Hindlimb muscle (tissue), 1 donor: ENCODE measurements at places on chromosomes 5 and 9. TPM values are rescaled to one million over a fixed set of nuclear protein-coding genes. Genes with fewer than 3 reads are reported as not detected.
A peak's percentile ranks its signal among the peaks of the same experiment; 100 is the strongest.

TRIM52 gene
- 17.9 TPM for polyA plus RNA-seq

HAND1 gene
- not detected for polyA plus RNA-seq

PURA gene
- 11.0 TPM for polyA plus RNA-seq

GDNF gene
- polyA plus RNA-seq = 1.9 TPM

SNAPC4 gene
- 7.8 TPM for polyA plus RNA-seq

IL17B gene
- 297 TPM for polyA plus RNA-seq

SLC36A2 gene
- 0.49 TPM for polyA plus RNA-seq

DNA sequence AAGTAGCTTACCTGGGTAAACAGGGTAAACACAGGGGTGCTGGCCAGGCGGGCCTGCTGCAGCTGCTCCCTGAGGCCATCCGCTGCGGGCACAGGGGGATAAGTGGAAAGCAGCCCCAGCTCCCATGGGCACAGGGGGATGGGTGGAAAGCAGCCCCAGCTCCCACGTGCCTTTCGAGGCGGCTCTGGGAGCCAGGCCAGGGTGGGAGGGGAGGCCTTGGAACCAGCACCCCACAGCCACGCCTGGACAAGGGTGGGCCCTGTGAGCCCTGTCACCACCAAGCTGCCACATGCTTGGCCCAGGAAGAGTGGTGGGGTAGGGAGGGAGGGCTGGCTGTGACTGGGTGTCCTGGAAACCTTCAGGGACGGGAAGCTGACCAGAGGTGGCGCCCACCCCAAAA, 7.8 kb upstream of the CARD9 start:
- DNase-seq = no peak

- no peak for DNase-seq
Observed at GRCh38 chr9:126049088-126049487, 277.5 kb upstream of the MVB12B start.

GRCh38 chr5:149294872-149295829, 23.5 kb downstream of the AFAP1L1 start:
- no peak for DNase-seq

DNA sequence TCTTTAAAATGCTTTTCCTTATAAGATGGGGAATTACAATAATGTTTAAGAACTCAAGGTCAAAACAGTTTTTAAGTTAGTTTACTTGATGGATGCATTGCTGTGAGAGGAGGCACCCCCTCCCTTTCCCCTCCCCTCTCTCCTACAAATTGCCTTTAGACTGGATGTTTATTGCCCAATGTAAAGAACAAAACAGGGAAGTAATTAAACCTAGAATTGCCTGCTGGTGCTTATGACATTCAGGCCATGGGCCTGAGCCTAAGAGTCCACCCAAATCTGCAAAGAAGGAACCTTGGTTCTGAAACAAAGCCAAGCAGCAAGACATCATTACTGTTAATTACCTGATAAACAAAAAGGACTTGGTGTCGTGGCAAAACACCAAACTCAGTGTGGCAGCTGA, 630.3 kb downstream of the ISL1 start:
- DNase-seq = no peak

GRCh38 chr5:149207831-149208230, 63.8 kb upstream of the AFAP1L1 start:
- no peak for DNase-seq

GRCh38 chr5:83322273-83322924, 149.1 kb upstream of the VCAN start:
- no peak for DNase-seq

DNA sequence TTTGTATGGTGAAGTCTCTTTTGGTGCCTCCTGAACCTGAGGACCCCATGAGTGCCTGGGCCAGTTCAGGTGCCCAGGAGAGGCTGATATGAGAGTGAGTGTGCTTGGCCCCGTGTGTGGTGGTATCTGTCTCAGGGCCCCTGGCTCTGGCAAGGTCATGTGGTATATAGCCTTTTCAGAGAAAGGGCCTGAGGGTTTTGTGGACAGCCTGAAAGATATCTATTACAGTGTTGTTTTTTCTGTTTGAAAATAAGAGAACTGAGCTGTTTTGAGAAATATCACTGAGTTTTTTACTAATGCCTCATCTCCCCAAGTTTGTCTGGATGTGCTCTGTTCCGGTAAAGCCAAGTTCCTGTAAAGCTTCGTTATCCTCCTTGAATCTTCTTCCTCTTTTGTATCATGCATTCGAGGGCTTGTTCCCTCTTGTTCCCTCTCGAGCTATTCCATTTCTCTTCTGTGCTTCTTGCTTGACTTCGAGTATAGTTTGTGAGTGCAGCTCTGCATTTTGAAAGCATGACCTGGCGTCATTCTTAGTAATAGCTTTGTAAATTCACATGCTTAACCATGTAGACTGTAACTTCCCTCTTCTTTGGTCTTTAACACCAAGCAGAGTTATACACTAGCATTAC, 122.3 kb downstream of the MAST4 start:
- DNase-seq = no peak

DNA sequence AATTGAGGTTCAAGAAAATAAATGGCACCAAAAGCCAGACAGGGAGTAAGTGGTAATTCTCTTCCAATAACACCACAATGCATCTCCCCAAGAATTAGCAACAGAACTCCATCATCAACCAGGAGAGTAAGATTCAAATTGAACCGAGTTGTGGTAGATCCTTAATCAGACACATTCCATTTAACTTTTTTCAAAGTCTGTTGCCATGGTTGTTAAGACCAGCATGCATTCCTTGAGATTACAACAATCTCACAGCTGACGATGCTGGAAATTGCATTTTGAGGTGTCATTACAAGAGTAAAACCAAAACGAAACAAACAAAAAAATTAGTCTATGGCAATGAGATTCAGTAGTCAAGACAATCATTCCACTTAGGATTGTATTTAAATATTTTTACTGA, 78.9 kb upstream of the ZNF462 start:
- no peak for DNase-seq

- no peak for DNase-seq
Observed at GRCh38 chr9:91844190-91844589, 105.8 kb downstream of the ROR2 start.

DNA sequence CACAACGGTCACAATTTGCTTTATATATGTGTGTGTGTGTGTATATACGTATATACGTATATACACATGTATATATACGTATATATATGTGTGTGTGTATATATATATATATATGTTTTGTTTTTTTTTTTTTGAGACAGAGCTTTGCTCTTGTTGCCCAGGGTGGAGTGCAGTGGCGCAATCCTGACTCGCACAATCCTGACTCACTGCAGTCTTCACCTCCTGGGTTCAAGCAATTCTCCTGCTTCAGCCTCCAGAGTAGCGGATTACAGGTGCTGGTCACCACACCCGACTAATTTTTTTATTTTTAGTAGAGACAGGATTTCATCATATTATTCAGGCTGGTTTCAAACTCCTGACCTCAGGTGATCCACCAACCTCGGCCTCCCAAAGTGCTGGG, 3.1 kb downstream of the RNF38 start:
- no peak for DNase-seq

DNA sequence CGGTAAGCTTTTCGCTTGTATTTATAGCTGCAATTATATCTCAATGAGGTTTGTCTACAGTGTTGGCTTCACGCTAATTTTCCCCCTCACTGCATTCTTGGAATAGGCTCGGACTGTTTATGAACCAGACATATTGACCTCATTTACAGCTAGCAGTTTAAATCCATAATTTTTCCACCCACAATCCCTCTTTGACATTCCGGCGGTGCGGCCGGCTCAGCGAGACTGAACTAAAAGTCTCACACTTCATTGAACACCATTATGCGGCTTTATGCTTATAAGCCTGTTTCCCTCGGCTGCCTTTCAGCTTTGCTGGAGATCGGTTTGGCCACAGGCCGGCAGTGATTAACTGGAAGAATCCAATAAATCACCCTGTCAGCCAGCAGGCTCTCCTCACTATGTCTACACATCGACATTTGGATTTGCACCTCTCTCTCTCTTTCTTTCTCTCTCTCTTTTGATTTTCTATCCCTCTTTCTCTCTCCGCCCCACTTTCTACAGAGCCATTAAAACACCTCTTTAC, 315.0 kb upstream of the TLE4 start:
- DNase-seq = peak; percentile 11

GRCh38 chr9:16294133-16294770, 576.2 kb downstream of the BNC2 start:
- DNase-seq = no peak

- no peak for DNase-seq
Observed at GRCh38 chr9:19451240-19452087, 42.7 kb downstream of the ACER2 start.

DNA sequence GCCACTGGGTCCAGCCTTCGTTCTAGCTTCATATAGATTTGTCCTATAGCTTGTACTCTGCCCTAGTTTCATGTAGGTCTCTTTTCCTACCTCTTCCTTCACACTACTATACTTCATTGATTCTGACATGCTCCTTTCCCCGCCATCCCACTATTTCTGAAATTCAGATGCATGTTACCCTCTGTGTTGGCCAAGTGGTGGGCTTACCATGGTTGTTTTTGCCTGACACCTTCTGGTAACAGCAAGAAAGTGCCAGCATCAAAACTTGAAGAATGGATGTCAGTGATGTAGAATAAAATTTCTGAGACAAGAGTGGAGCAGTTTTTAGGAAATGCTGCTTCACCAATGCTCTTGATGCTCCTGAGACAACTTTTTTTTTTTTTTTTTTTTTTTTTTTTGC, 19.5 kb upstream of the SERINC5 start:
- peak; percentile 45 for DNase-seq

DNA sequence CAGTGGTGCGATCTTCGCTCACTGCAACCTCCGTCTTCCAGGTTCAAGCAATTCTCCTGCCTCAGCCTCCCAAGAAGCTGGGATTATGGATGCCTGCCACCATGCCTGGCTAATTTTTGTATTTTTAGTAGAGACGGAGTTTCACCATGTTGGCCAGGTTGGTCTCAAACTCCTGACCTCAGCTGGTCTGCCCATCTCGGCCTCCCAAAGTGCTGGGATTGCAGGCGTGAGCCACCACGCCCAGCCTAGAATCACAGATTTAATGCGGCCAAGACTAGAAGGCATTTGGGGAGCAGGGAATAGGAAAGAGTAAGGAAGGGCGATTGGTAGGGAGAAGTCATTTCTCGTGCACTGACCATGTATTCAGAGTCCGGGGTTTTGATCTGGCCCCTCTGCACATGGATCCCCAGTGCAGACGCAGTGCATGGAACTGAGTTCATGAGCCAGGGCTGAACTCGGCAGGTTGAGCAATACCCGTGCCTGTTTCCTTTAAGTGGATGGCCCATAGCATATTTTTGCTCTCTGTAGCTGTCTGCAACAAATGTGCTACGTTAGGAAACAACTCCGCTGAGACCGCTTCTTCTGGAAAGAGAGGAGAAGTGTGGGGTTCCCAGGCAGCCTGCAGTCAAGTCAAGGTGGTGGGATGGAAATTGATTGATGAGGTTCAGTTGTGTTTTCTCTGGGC, 3.4 kb upstream of the HMCN2 start:
- no peak for DNase-seq

DNA sequence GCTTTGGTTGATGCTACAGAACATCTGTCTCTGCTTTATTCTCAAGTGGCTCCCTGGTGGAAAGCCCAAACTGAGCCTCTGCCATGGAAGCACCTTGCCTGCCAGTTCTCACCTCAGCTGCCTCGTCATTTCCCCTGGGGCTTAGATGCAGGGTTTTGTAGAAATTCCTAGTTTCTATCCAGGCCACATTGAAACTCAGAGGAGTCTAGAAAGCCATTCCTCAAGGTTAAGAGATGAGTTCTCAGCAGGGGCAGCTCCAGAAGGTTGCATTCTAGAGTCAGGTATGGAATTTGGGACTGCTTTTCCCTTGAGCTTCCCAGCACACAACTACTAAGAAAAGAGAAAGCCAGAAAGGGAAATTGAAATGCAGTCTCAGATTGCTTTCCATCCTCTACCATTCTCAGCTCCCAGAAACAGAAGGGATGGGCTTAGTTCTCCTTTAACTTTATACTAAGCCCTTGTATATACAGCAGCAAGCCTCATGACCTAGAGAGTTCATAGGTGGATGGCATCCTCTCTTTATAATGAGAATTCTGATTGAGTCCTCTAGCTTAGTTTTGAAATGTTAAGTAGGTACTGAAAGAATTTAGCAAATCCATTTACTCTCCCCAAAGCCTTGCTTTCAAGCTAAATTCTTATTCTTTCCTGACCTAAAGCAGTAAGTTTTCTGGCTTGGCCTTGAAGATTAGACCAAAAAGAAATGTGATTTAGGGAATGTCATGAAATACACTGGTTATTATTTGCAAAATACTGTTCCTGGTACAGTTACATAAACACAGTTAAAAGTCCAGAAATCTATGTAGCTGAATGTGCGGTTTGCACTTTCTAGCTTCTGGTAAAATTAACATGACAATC, 66.0 kb upstream of the MEF2C start:
- no peak for DNase-seq

DNA sequence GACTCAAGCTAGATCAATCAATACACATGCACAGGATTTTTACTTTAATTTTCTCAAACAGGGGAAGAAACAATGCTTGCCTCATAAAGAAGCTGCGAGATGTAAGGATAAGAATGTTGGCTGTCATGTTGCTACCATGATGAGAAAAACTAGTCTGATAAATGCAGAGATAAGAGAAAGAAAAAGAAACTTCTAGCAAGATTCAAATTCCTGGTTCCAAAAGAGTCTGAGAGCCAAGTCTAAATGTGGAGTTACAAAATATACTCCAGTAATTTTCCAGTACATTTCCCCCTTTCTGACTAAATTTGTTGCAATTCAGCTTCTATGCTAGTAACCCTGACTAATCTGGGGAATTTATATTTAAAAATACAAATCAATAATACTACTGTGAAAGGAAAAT, 10.4 kb upstream of the ANXA1 start:
- DNase-seq = no peak

DNA sequence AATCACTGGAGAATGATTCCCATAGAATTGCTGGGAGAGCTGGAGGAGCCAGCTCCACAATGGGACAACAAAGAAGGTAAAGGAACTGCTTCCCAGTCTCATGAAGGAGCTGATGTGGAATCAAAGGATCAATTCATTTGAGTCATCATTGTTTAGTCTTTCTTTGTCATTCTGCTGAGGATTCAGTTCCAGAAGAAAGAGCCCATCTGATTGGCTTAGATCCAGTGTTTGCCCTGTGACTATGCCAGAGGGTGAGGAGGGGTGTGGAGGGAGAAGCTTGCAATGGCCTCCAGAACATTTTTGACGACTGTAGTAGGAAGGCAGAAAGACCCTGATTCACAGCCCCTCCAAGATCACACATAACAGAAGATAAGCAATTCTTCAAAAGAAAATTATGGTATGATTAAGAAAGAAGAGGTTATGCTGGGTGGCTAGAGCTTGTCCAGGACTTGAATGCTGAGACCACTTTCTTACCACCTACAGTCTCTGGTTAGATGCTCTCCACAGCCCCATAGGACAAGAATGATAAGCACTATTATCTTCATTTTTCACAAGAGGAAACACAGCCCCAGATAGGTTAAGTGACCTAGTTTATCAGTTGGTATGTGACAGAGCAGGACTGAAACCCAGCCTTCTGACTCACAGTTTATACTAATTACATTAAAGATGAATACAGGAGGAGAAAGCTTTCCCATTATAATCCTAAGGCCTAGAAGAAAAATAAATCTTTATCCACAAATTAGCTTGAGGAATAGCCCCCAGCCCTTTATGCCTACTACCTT, 363.1 kb downstream of the PRELID2 start:
- DNase-seq = no peak
